ENCODE measurements at places on chromosomes 2 and 18.

DNA sequence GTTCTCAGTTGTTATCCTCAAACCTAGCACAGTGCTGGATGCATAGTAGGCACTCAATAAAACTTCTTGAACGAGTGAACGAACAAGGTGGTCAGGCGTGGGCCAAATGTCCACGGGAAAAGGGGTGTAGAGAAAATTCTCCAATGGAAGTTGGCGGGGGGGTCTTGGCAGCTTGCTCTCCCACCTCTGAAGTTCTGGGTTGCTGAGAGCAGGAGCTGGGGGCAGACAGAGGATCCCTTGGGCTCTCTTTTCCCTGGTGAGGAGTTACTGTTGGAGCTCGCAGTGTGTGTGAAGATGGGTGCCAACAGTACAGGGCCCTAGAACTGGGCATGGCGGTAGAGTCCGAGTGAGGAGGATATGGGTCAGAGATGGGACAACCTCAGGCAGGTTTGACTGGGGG, 2.3 kb upstream of the CRYBA2 start:
- DNase-seq, result no peak

DNA sequence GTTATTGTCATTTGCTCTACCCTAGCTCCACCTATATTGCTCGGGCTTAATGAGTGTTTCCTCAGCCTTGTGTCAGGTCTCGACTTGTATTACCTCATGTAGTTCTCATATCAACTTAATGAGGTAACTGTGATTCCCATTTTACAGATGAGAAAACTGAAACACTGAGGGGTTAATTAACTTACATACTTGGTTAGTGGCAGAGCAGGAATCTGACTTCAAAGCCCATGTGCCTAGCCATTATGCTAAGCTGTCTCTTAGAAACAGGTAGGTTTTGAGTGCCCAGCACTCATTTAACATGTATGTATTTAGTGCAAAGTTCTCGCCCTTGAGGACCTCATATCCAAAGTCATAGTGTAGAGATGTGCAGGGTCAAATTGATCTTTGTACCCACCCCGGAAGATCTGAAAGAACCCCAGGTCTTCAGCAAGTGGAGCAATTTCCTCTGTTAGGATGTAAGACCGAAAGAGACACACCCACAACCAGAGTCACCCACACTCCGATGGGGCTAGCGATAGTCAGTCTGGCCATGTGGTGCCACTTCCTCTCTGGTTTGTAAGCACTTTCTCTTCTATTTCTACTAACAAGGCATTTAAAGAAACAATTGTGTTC, 121.0 kb upstream of the SLC39A10 start:
- no peak for DNase-seq

DNA sequence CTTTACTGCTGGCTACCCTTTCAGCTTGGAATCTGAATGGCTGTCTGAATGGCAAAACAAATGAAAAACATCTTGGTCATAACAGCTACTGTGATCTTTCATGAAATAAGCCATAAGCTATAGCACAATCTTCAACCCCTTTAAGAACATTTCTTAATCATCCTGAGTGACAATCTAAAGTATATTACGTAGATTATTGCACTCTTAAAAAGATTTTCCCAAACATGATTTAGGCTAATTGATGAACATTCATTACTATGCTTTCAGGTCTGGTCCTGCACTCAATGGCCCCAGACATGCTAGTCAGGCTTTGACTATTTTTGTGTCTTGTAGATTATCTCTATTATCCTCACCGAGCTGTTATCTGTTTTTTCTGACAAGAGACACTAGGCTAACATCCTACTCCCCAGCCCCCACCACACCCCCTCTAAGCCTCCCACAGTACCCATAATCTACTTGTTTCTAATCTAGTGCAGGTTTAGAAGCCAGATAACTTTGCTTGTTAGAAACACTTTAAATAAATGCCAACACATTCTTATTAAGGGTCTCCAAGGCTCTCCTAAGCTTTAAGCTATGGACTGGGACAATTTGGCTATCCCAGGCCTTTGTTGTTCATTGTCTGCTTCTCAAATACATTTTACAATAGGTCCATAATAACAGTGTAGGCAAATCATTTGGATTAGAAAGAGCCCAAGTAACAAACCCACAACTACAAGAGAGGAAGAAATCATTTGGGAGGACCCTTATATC, 4.2 kb downstream of the SMAD2 start:
- no peak for DNase-seq

DNA sequence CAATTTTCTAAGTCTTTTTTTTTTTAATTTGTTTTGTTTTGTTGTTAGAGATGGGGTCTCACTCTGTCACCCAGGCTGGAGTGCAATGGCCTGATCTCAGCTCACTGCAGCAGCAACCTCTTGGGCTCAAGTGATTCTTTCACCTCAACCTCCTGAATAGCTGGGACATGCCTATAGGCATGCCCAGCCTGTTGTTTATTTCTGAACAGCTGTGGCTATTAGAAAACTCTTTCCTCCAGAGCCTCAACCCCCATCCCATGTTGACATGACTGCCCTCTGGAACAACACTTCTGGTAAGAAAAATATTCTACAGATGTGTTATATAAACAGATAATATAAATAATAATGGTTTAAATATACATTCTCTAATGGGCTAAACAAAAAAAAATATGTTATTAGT, 44.4 kb upstream of the TWSG1 start:
- no peak for DNase-seq

- DNase-seq, result no peak
These were observed 371.6 kb downstream of the HRH4 start for GRCh38 chr18:24831871-24832665.

GRCh38 chr2:183991968-183992367, 606.4 kb upstream of the ZNF804A start:
- no peak for DNase-seq

GRCh38 chr2:215479536-215480240, 43.8 kb upstream of the FN1 start:
- no peak for DNase-seq

GRCh38 chr2:134564549-134564948, 154.3 kb downstream of the TMEM163 start:
- DNase-seq, result no peak

DNA sequence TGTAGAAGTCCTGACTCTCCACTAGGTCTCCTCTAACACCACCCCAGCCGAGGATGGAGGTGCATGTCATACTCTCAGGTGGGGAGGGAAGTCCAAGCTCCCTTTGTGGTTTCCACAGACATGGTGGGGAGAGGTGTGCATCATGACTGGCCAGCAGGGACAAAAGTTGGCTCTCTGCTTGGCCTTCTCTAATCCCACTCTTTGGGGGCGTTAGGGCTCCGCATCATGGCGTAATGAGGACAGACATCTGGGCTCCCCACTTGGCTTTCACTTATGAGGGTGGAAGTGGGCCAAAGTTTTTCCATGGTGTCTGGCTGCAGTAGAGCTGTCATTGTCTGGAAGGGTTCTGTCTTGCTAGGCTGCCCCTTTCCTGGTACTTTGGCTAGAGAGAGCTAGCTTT, 80.7 kb upstream of the DAPL1 start:
- no peak for DNase-seq

GRCh38 chr2:80852079-80852807, 547.7 kb upstream of the LRRTM1 start:
- DNase-seq, result no peak

DNA sequence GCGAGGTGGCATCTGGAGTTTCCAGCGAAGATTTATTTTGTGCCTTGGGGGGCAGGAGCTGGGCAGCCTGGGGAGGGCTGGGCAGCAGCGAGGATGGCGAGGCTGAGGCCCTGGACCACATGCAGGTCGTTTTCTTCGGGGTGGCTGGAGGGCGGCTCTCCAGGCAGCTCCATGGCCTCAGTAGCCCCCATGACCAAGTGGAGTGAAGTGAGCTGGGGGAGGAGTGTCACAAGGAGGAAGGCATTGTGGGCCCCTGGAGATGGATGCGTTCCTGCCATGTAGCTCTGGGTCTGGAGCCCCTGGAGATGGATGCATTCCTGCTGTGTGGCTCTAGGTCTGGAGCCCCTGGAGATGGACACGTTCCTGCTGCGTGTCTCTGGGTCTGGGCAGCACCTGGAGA, 40.4 kb downstream of the SH3BP4 start:
- no peak for DNase-seq

DNA sequence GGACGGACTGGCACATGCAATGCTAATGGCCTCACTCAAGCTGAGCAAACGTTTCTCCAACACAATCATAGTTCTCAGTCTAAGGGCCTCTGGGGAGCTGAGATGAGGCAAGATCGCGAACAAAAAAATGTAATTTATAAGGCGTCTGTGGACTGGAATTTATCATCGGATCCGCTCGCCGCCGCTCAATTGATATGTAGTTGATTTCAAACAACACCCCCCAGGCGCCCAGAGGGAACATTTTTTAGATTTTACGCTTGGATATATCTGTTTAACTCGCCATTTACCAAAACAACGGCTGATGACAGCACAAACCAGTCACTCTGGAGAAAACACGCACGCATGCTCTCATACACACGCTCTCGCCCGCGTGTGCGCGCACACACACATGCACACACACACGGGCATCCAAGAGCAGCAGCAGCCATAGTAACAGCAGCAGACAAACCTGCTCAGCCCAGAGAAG, 335.8 kb downstream of the SMAD2 start:
- DNase-seq, result peak; percentile 97

- DNase-seq, result no peak
These were observed 116.6 kb downstream of the RPIA start for GRCh38 chr2:88808083-88808482.

DNA sequence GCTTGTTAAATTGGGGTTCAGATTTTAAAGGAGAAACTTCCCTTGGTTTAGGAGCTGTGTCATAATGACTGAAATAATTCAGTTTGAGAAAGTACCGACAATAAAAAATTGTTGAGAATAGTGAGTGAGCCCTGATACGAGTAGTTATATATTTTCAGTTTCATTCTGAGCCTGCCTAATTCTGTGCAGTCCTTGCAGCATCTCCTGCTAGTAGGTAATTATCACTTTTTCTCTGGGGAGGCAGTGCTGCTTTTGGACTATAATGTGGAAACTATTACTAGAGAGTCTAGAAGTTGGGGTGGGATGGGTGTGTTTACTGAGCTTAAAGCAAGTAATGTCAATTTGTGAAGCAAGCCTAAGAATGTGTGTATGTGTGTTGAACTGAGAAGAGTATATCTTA, 21.7 kb downstream of the ZNF638 start:
- no peak for DNase-seq

- DNase-seq, result no peak
These were observed 175.8 kb downstream of the SRBD1 start for GRCh38 chr2:45435316-45435715.

GRCh38 chr2:177241711-177242120, 22.8 kb downstream of the NFE2L2 start:
- DNase-seq, result no peak

All from NCI-H1930 (cell line).